ENCODE measurements at places on chromosomes 5 and 9.

DNA sequence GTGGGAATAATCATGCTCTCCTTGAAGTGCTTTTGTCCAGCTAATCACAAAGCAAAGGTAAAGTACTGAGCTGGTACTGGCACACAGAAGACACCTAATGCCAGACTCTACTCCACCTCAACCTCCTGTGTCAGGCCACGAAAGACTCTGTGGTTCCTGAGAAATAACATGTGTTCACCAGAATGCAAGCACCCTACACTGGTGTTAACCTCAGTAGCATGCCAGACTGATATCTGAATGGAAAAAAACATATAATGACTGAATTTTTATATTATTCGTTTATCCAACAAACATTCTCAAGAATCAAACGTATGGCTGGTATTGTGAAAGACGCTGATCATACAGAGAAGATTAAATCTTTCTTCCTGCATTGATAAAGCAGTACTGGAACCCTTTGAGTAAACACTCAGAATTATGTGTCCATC lies 97.1 kb upstream of the IFNE start:
- no peak for DNase-seq
- H3K27ac ChIP-seq: peak overlapping the region; percentile 98
- no peaks in the 10 kb centered on the region for H3K27me3 ChIP-seq
- no peak overlapping the region for H3K4me3 ChIP-seq

GRCh38 chr5:14264605-14265316 lies 121.6 kb downstream of the TRIO start:
- H3K27me3 ChIP-seq: no peaks in the 10 kb centered on the region
- H3K4me3 ChIP-seq: peak overlapping the region; percentile 2
- H3K4me1 ChIP-seq: peaks cover 75% of the 10 kb centered on the region
- H3K27ac ChIP-seq: peak overlapping the region; percentile 97

DNA sequence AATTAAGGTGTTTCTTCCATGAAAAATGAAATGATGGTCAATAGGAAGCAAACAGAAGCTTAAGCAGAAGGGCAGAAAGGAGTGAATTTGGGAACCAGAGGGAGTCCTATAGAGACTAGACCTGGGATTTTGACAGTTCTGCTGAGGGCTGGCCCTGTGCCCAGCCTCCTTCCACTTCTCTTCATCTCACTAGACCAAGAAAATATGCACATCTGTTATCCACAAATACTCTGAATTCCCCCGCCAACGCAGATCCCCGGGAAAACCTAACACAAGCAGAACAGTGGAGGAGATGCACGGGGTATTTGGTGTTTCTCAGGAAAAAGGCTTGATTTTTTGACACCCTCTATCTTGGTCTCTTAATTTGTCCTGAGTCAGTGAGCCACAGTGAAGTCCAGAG lies 22.7 kb downstream of the GRIA1 start:
- no peaks in the 10 kb centered on the region for H3K4me1 ChIP-seq
- H3K4me3 ChIP-seq: no peak overlapping the region
- H3K36me3 ChIP-seq: no peaks in the 10 kb centered on the region
- H3K27ac ChIP-seq: no peak overlapping the region

DNA sequence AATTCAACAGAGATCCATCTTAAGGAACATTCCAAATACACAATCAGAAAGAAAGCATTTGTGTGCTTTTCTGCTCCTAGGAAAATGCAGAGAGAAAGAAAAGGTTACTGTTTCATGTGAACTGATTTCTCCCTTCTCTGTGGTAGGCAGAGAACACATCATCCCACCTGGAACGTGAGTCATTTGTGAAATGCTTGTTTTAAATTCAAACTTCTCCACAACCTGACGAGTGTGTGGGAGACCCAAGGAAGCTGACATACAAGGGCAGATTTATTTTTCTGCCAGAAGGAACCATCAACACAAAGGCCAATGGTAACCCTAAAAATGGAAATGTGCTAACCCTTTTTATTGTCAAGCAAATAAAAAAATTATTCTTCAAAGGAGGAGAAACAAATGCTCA lies 156.4 kb downstream of the EFNA5 start:
- no peaks in the 10 kb centered on the region for H3K27me3 ChIP-seq
- no peaks in the 10 kb centered on the region for H3K36me3 ChIP-seq
- H3K4me1 ChIP-seq: peaks cover 10% of the 10 kb centered on the region
- no peak overlapping the region for H3K4me3 ChIP-seq
- H3K27ac ChIP-seq: peak overlapping the region; percentile 34
- no peak for DNase-seq

DNA sequence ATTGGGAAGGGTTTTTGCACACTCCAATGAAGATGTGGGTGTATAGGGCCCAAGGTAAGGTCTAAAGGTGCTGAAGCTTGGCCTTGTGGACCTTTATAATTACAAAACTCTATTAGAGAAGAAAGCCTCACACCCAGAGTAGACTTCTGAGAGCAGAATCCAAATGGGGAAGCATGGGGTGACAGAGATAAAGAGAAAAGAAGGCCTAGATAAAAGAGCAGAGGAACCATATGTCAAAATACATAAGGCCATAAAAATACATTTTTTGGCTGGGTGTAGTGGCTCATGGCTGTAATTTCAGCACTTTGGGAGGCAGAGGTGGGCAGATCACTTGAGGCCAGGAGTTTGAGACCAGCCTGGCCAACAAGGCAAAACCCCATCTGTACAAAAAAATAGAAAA lies 27.4 kb upstream of the TCERG1 start:
- no peaks in the 10 kb centered on the region for H3K36me3 ChIP-seq
- no peaks in the 10 kb centered on the region for H3K27me3 ChIP-seq
- H3K27ac ChIP-seq: no peak overlapping the region
- no peak for DNase-seq
- H3K4me3 ChIP-seq: no peak overlapping the region

- no peaks in the 10 kb centered on the region for H3K36me3 ChIP-seq
- H3K4me1 ChIP-seq: peaks cover 8% of the 10 kb centered on the region
- DNase-seq: no peak
- H3K27ac ChIP-seq: peak overlapping the region; percentile 25
- peak overlapping the region; percentile 74 for H3K4me3 ChIP-seq
- no peaks in the 10 kb centered on the region for H3K27me3 ChIP-seq
Measured at GRCh38 chr5:134114886-134115805, 665 bp downstream of the TCF7 start.
